A549 treated with Mapracorat at 1 μM for 4 hours (cell line): ENCODE measurements at places on chromosomes 12 and 14. TPM values are rescaled to one million over a fixed set of nuclear protein-coding genes. Genes with fewer than 3 reads are reported as not detected.

SLC38A4 gene
- 0.04 to 0.17 TPM (median 0.08 TPM) in 5 replicates for total RNA-seq

TAS2R31 gene
- 0.17 to 0.27 TPM in 2 of 5 replicates, not detected in the others for total RNA-seq

CAPZA3 gene
- total RNA-seq: not detected in 5 replicates

PTPRO gene
- 0.05 to 0.20 TPM (median 0.12 TPM) in 3 of 5 replicates, not detected in the others for total RNA-seq

CLEC4A gene
- 0.31 to 0.44 TPM in 2 of 5 replicates, not detected in the others for total RNA-seq

DHRS4 gene
- total RNA-seq: 42.8 to 50.0 TPM (median 43.6 TPM) in 5 replicates

LRRC9 gene
- total RNA-seq: not detected in 5 replicates

CD27 gene
- total RNA-seq: not detected in 5 replicates

AVPR1A gene
- 0.04 to 0.09 TPM in 2 of 5 replicates, not detected in the others for total RNA-seq

ACOT4 gene
- 1.8 to 2.0 TPM (median 1.9 TPM) in 5 replicates for total RNA-seq

GNS gene
- 46.3 to 56.9 TPM (median 54.5 TPM) in 5 replicates for total RNA-seq

TNS2 gene
- total RNA-seq: 35.6 to 67.7 TPM (median 53.7 TPM) in 5 replicates

OSGEP gene
- 22.0 to 28.1 TPM (median 24.1 TPM) in 5 replicates for total RNA-seq

GYS2 gene
- 0.10 TPM in 1 of 5 replicates, not detected in the others for total RNA-seq

FAM181A gene
- total RNA-seq: not detected in 5 replicates

PRPF40B gene
- total RNA-seq: 4.5 to 7.4 TPM (median 6.5 TPM) in 5 replicates

TMEM52B gene
- 0.09 to 0.33 TPM (median 0.29 TPM) in 3 of 5 replicates, not detected in the others for total RNA-seq

SDR9C7 gene
- 0.15 TPM in 1 of 5 replicates, not detected in the others for total RNA-seq

ADGRD1 gene
- 0.28 to 0.45 TPM (median 0.38 TPM) in 5 replicates for total RNA-seq

ASIC1 gene
- total RNA-seq: 5.0 to 6.3 TPM (median 5.3 TPM) in 5 replicates

SLC16A7 gene
- 0.11 to 0.41 TPM (median 0.29 TPM) in 5 replicates for total RNA-seq

TPPP2 gene
- total RNA-seq: not detected in 5 replicates

PDE3A gene
- 2.3 to 3.9 TPM (median 3.1 TPM) in 5 replicates for total RNA-seq

GLT1D1 gene
- not detected in 5 replicates for total RNA-seq

AMHR2 gene
- total RNA-seq: 0.67 to 1.8 TPM (median 1.2 TPM) in 5 replicates

PLCZ1 gene
- not detected in 5 replicates for total RNA-seq

KRT86 gene
- 23.1 to 49.2 TPM (median 47.0 TPM) in 5 replicates for total RNA-seq

ACSS3 gene
- total RNA-seq: not detected in 5 replicates

SERPINA10 gene
- not detected in 5 replicates for total RNA-seq

KLRG1 gene
- total RNA-seq: 0.94 to 1.9 TPM (median 1.4 TPM) in 5 replicates

FITM1 gene
- 0.13 to 0.19 TPM in 2 of 5 replicates, not detected in the others for total RNA-seq
